ENCODE measurements at places on chromosomes 16 and 17.

DNA sequence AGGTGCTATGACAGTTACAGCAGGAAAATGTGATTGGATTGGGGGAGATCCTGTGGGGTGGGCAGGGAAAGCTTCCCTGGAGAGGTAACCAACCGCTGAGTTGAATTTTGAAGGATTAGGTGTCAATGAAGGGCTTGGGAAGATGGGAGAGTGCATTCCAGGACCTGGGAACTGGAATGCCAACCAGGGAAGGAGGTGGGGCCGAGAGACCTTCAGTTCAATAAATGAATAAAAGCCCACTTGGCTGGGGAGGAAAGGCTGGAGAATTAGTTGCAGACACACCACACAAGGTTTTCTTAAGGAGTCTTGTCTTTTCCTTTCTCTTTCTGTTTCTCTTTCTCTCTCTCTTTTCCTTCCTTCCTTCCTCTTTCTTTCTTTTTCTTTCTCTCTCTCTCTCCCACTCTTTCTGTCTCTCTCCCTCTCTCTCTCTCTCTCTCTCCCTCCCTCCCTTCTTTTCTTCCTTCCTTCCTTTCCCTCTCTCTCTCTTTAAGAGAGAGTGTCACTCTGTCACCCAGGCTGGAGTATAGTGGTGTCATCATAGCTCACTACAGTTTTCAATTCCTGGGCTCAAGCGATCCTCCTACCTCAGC is 3.3 kb downstream of the USP43 start:
- no peak for DNase-seq

DNA sequence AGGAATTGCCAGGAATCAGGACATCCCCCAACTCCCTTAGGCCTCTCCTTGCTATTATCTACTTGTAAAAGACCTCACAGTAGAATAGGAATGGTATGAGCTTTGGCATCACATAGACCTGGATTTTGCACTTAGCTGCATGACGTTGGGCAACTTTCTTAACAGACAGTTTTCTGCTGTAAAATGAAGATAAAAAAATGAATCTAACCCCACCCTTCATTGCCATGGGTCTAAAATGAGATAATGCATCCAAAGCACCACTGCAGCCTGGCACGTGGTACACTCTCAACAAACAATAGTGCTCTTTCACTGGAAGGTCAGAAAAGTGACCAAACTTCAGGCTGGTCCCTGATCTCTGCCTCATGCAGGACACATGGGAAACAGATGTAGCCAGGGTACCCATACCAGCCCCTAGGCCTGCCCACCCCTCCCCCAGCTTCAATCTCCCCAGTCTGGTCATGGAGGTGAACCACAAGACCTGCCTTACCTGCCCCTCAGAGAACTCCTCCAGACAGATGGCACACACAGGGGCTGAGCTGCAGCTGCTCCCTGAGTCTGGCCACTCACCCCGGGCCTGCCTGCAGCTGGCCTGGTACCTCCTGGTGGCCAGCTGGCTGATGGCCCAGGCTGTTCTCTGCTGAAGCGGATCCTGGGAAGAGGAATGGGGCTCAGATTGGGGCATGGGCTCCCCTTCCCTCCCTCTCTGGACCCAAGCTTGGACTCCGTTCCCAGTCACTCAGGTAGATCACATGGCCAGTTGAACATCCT is 8.5 kb upstream of the SUPT4H1 start:
- DNase-seq, result no peak

DNA sequence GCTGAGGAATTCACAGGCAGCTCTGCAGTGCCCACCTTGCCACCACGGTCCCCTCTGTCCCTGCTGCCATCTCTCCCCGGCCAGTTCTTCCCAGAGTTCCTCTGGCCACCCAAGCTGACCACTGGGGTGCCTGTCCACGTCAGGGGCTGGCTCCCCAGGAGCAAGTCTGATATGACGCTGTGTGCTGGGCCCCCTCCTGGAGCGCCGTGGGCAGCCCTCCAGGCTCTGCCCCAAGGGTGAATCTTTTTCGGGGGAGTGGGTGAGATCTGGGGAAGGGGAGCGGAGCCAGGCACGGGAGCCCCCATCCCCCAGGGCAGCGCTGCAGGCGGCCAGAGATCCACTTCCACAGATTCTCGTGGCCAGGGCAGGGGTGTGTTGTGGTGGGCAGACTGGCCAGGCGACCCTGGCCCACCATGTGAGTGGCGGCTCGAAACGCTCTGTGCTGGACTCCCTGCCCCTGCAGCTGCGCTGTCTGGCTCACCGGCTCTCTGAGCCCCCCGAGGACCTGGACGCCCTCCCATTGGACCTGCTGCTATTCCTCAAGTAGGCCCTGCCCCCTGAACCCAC is 3.7 kb downstream of the MSLN start:
- no peak for DNase-seq

GRCh38 chr16:27318392-27319256 is 4.8 kb downstream of the IL4R start:
- no peak for DNase-seq

GRCh38 chr16:57530104-57530521 is 6.3 kb downstream of the CCDC102A start:
- DNase-seq, result no peak

- DNase-seq, result no peak
Observed at GRCh38 chr17:77507111-77507885, 366.5 kb downstream of the SEC14L1 start.

- DNase-seq, result no peak
Observed at GRCh38 chr17:40901981-40902474, 17.0 kb upstream of the KRT20 start.

DNA sequence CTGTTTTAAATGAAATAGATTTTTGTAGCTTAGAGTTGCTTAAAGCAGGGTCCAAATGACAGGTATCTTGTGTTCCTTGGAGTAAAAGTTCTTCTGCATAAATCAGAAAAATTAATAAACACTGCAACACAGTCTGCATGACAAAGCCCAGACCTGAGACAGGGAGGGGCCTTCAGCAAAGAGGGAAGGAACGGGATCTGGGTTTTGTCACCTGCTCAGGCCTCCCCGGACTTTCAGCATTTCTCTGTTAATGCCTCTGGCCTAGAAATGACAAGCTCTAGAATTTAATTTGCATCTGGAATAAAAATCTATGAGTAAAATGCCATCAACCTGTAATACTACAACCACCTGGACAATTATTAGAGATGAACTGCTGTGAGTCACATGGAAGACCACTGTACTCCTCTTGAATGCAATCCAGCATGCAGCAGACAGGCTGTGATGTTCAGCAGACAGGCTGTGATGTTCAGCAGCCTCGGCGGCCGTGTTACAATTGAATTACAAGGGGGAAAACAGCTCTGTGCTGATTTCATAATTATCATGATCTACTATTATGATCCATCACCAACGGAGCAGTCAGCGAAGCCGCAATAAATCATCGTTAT is 170.2 kb downstream of the TOX3 start:
- no peak for DNase-seq

GRCh38 chr17:29687596-29687995 is 64.9 kb upstream of the CORO6 start:
- DNase-seq, result no peak

GRCh38 chr17:77366558-77367245 is 225.9 kb downstream of the SEC14L1 start:
- no peak for DNase-seq

DNA sequence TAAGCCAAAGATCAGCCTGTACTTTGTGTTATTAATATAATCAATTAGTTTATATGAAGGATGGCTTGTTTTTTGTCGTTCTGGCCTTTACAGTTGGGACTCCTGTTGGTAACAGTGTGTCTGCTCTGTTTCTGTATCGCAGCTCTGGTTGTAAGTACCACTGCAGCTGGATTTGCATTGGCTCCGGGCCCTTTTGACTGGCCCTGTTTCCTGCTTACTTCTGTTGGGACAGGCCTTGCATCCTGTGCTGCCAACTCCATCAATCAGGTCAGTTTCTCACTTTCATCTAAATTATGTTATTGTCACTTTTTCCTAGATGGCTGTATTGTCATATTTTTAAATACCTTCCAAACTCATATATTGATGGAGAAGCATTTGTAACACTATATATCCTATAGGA is 32.7 kb downstream of the COX10 start:
- no peak for DNase-seq

DNA sequence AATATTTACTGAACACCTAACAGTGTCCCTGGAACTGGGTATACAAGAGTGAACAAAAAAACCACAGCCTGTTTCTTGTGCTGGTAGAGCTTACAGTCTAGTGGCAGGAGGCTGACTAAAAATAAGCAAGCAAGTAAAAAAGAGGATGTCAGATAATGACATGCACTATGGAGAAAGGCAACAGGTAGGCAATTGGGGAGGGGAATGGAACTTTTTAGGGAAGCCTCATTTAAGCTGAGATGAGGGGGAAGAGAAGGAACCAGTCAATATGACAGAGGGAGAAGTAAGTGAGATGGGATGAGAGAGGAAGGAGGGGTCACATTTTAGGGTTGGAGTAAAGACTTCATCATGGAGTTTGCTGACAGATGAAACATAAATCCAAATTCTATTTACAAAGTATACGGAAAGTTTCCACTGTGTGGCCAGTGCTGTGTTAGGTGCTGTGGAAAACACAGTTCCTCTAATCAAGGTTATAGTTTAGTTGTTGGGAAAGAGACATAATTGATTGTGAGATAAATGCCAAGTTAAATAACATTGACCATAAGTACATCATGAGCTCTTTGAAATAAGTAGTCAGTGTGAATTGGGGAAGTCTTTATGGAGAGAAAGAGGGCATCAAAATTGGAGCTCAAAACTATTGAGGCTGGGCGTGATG is 251.4 kb downstream of the FTO start:
- DNase-seq, result no peak

DNA sequence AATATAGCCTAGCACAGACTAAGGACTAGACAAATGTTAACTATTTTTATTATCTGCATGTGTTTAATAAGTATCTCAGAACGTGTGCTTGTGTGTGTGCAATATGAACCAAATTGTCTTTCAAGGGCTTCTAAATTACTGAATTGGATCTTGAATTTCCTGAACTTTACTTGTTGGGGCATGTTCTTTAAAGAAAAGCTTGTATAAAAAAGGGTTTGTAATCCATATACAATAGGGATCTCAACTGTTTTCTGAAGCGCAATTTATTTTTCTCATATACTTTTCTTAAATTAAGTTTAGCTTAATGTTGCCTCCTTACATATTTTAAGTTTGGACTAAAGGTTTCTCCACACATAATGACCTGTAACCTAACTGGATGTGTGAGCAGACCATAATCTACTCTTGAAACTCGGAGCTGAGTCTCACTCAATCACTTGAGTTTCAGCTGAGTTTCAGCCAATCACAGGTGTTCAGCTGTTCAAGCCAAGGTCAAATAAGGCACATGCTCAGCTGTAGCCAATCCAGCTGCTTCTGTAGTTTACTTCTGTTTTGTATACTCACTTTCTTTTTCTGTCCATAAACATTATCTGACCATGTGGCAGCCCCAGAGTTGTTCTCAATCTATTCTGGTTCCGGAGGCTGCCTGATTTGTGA is 72.3 kb downstream of the CDK5R1 start:
- no peak for DNase-seq

DNA sequence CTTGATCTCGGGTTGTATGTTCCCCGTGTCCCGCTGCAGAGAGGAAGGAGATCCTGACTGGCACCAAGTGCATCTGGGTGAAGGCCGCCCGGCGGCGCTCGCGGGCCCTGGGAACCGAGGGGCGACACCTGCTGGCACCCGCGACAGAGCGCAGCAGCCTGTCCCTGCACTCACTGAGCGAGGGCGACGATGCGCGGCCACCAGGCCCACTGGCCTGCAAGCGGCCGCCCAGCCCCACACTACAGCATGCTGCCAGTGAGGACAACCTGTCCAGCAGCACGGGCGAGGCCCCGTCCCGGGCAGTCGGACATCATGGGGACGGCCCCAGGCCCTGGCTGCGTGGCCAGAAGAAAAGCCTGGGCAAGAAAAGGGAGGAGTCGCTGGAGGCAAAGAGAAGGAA is 7.5 kb downstream of the BTBD17 start:
- no peak for DNase-seq
